ENCODE measurements at places on chromosomes 3 and 15.

- no peak for DNase-seq
Measured at GRCh38 chr3:120093911-120094775, at the start of gene GSK3B. Gene GSK3B, minus strand, starts transcription at chr3:120094447. Its CDS starts 1,013 bp downstream, at chr3:120093434.

DNA sequence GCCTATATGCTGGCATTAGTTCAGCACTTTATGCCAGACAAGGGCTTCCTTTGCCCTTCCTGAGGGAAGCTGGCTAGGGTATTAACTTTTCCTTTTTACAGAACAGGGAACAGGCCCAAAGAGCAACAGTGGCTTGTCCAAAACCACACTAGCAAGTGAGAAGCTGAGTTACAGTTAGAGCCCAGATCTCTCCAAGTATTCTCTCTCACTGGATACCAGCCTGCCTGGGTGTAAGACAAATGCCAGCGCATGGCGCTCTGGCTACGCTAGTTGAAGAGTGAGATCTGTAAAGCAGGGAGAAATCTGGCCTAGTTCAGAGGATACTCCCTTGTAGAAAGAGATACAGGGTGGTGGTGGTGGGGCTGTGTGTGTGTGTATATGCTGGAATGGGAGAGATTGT lies 38.4 kb downstream of the RAB11A start:
- DNase-seq: no peak

DNA sequence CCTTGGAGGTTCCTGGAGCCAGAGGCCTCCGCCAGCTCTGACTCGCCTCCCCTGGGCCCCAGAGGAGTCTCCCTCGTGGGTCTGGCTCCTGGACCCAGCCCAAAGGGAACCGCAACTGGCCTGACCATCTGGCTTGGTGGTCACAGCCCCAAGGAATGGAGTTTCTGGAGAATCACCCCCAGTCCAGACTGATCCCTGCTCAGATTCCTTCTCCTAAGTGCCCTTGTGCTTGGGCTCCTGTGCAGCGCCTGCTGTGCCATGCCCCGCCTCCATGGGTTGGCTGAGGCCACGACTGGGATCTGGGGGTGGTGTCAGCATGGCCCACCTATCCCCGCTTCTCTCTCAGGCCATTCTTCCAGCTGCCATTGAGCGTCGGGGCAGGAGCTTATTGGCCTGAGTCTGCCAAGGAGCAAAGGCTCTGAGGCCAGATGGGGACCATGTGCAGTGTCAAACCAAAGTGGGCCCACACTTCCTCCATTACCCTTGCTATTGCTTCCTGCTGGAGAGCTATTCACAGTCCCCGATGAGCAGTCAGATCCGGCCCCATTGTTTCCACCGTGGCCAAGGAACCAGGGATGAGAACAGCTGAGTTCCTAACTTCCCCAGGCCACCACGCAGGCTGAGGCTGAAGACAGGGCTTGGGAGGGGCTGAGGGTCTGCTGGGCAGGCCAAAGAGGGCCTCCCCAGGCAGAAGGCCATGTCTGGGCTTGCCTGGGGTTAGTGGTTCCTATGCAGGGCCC lies 19.0 kb downstream of the CSPG4 start:
- DNase-seq: no peak

- DNase-seq: no peak
Measured at GRCh38 chr3:45437383-45437782, 49.0 kb downstream of the LARS2 start.

DNA sequence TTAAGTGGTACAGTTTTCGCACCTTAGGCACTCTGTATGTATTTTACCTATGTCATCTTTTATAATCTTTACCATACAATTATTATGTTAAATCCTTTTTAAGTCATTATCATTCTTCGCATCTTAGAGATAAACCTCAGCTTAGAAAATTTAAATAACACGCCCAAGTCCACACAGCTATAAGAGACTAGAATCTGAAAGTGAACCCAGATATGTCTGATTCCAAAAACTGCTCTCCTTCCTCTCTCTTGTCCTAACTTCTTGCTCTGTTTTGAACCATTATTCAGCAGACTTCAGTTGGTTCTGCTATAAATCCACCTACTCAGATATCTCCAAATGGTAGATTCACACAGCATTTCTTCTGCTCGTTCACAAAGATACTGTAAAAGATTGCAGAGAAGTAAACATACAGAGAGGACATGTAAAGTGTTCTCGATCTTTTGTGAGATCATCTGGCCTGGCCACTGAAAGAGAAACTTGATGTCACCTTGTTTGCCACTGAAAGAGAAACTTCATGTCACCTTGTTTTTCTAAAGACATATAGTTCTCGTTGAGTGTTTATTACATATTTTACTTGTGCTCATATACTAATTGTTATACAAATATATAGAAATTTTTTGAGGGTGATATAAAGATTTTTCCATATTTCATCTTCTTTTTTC lies 533.2 kb downstream of the GRM7 start:
- no peak for DNase-seq

GRCh38 chr15:100464256-100464655 lies 64.5 kb downstream of the CERS3 start:
- no peak for DNase-seq

- DNase-seq: no peak
Measured at GRCh38 chr3:44814751-44815150, 47.0 kb upstream of the TMEM42 start.

DNA sequence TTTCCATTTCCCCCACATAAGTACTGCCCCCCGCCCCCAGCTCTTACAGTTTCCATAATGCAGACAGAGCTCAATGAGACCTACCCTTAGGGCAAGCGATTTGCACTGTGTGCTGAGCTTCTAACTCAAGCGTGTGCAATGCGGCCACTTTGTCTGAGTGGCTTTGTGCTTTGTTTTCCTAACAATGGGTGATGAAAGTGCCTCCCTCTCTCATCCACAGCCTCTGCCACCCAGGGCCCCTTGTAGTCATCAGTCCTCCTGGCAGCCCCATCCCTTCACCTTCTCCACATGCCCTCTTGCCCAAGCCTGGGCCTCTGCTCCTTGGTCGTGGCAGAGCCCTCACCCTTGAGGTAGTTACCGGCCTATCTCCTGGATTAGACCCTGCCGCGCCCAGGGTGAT lies 17.2 kb downstream of the DAPK2 start:
- DNase-seq: no peak

- no peak for DNase-seq
Measured at GRCh38 chr3:55061720-55062034, 133.8 kb upstream of the LRTM1 start.

DNA sequence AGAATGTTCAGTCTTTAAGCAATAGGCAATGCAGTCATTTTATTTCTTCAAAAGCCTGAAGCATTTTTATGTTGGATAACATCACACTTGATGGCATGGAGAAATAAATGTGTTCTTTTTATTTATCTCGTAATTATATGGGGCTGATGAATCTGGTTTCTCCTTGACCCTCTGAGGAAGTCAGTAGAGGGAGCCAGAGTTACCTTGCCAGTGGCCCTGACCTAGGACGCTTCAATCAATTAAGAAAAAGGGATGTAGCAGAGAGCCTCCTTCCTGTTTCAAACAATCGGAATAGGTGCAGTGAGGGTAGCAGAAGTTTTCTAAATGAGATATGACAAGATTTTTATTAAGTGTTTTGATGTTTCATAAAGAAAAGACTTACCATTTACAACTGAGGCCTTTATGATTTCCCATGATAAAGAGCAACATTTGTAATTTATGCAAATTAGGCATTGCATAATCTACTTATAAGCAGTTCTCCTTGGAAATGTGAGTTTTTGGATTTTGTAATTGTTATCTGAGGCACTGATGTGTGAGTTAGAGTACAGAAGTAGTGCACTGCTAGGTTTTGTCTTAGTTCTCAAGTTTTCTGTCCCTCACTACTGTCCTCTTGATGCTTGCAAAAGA lies 129.1 kb downstream of the RAP2B start:
- no peak for DNase-seq

GRCh38 chr3:194935632-194936470 lies 250.2 kb downstream of the FAM43A start:
- DNase-seq: no peak

DNA sequence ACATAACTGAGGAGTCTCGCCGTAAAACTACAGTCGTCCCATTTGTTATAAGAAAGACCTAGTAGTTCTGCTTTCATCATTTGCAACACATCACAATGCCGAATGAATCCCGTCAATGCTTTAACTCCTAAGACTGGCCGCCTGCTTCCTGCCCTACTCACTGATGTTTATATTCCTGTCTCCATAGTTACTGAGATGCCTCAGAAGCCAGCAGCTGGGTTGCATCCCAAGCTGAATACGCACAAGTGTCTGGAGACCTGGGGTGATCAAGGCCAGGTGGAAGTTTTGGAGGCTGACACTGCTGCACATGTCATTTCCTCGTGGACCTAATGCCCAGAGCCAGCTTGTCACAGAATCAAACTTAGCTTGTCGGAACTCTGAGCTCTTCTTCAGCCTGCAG lies 95.2 kb upstream of the UBE2E1 start:
- no peak for DNase-seq

GRCh38 chr15:29711531-29711930 lies 110.7 kb downstream of the TJP1 start:
- no peak for DNase-seq

DNA sequence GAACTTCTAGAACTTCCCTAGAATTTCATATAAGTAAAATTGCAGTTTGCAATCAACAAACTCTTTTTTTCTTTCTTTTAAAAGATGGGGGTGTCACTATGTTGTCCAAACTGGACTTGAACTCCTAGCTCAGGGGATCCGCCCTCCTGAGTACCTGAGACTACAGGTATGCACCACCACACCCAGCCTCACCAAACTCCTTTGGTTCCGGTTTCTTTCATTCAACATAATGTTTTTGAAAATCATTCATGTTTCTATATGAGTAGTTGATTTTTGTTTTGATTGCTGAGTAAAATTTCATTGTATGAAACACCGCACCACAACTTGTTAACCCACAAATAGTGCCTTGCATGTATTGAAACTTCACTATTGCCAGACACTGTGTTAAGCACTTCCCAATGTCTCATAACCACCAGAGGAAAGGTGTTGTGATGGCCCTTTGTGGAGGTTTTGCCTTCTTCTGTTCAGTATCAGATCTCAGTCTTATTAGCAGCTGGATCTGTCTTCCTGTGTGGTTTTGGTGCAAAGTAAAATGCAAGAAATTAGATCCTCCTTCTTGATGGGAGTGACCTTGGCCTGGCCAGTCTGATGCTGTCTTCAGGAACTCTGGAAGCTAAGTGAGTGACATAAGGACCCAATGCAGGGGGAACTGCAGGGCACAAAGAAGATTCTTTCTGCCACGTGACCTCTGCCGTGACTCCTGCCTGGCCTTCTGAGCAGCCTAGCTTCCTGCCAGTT lies 78.8 kb upstream of the UBE2E1 start:
- no peak for DNase-seq

DNA sequence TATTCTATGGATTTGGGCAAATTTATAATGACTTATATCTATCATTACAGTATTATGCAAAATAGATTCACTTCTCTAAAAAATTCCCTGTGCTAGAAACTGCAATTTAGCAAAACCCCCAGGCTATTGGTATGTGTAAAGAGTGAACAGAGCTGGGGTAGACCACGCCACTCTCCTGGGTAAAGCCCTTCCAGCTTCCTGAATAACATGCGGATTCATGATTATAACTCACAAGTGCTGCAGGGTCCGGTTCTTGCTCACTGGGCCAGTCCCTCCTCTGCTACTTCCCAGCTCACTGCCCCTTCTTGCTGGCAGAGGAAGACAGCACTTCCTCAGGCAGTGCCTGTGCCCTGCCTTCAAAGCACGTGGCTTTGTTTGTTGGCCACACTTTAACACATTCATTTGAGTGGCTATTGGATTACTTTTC lies 4.1 kb downstream of the CD80 start:
- DNase-seq: no peak

- DNase-seq: no peak
Measured at GRCh38 chr3:174858353-174858752, 781 bp upstream of the NAALADL2 start.

DNA sequence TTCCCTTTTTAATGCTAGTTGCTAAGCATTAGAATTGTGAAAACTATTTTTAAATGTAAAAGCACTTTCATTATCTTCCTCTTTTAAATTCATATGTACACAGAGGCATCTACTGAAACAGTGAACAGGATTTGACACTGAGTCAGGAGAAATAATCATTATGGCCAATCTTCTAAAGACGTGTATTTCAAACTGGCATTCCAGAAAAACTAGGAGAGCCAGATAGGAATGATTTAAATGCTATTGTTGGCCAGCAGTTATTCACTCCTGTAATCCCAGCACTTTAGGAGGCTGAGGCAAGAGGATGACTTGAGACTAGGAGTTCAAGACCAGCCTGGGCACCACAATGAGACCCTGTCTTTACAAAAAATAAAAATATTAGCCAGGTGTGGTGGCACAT lies 67.6 kb upstream of the RAP2B start:
- no peak for DNase-seq

DNA sequence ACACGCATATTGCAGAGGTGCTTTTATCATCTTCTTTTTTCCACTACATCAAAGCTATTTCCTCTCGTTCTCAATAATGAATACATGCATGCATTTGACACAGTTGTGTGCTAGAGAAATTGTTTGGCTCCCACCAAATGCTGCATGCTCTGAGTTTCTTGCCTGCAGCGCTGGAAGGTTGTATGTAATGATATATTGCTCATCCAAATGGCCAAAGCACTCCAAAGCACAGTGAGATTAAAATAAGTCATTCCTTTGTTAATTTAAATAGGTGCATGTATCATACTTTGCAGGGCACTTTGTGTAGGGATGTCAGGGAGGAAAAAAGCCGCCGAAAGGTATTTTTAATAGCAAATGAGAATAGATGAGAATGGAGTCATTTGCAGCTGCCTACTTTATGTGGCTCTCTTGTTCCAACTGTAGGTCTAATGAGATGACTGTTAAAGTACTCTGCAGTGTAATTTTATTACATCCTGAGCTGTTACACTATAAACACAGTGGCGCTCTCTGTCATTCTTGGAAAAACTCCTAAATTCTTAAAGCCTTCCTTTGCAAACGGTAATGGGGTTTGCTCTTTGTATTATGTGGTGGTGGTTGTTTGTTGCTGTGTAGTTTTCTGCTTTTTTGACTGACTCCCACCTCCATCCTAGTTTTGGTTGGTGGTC lies 56.9 kb upstream of the SKOR1 start:
- DNase-seq: no peak

DNA sequence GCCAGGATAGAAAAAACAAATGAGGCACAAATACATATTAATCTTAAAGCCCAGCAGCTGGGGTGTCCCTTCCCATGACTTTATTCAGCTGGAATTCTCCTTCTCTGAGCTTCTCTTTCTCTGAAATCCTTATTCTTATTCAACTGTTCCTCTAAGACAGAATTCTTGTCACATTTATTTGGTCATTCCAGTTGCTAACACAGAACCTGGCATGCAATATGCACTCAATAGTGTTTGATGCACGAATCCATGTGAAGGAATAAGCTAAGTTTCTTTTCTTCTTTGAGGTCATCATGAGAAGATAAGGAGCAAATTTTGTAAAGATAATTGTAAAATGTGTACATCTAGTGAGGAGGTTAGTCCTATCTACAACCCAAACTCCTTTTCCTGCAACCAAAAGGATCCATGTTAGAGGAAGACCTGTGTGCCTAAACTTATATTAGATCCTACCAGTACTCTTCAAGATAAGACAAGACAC lies 154.2 kb upstream of the KCNMB2 start:
- DNase-seq: no peak

DNA sequence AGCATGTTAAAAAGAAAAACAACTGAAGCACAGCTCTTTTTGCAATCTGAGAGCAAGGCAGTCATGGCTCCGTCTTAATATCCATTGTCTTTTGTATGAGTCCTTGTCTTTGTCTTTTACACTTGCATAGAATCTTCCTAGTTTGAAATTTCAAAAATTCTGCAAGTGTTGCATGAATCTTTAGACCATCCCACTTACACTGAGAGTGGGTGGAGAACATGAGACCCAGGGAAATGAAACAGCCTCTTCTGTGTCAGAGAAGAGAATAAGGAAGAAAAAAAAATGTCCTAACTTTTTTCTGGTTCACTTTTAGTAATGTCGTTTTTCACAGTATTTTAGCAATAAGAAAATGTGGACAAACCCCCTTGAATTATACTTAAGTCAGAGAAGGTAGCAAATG lies 12.1 kb upstream of the DCLK3 start:
- DNase-seq: no peak
